ENCODE measurements at places on chromosomes 7 and 10. TPM values are rescaled to one million over a fixed set of nuclear protein-coding genes. Genes with fewer than 3 reads are reported as not detected.

DNA sequence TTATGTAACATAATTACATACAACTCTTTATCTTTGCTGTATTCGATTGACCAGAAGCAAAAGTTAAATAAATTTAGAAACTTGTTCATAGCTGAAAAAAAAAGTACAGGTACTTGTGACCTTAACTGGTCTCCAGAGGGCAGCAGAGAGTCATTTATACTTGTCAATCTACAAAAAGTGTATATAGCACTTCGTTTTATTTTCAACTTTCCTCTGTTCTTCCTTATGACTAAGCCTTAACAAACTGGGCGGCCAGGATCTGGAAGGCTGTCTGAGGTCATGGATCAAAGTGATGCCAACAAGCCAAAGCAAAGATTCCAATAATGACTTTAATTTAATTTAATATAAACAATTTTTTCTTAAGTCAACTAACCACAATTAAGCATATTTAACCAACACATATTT is 29.8 kb downstream of the C10orf67 start:
- no peak overlapping the region for H3K27ac ChIP-seq
- H3K36me3 ChIP-seq = no peaks in the 10 kb centered on the region
- DNase-seq = no peak
- H3K27me3 ChIP-seq = peaks cover 21% of the 10 kb centered on the region

The MASTL gene
- total RNA-seq = 6.9 TPM

- peak overlapping the region; percentile 65 for H3K27ac ChIP-seq
- no peaks in the 10 kb centered on the region for H3K36me3 ChIP-seq
- peak overlapping the region; percentile 55 for H3K4me3 ChIP-seq
- no peaks in the 10 kb centered on the region for H3K27me3 ChIP-seq
- no peak for DNase-seq
These were observed 7.3 kb downstream of the AASS start for GRCh38 chr7:122136639-122137245.

- H3K4me3 ChIP-seq = no peak overlapping the region
- H3K27ac ChIP-seq = no peak overlapping the region
- peaks cover 42% of the 10 kb centered on the region for H3K4me1 ChIP-seq
- H3K27me3 ChIP-seq = no peaks in the 10 kb centered on the region
- no peaks in the 10 kb centered on the region for H3K36me3 ChIP-seq
These were observed 96.6 kb upstream of the PTN start for GRCh38 chr7:137439829-137440825.

DNA sequence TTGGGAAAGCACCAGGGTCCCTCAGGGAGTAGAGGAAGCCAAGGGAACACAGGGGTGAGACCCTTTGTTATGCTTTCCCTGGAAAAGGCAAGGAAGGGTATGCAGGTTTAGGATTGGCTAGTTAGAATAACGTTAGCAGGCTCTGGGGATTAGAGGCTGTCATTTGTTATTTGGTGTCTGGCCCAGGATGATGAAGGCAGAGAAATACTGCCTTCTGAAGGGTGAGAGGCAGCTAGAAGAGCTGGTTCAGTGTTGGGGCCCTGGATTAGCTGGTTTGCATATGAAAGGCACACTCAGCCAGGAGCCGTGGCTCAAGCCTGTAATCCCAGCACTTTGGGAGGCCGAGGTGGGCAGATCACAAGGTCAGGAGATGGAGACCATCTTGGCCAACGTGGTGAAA is 3.0 kb upstream of the PILRA start:
- H3K36me3 ChIP-seq = peaks cover 3% of the 10 kb centered on the region
- DNase-seq = peak; percentile 15
- no peaks in the 10 kb centered on the region for H3K4me1 ChIP-seq
- H3K27me3 ChIP-seq = no peaks in the 10 kb centered on the region
- no peak overlapping the region for H3K4me3 ChIP-seq

All from chondrocyte (in vitro differentiated cells).